PC-3 (cell line): ENCODE measurements at places on chromosomes 12 and 14.

DNA sequence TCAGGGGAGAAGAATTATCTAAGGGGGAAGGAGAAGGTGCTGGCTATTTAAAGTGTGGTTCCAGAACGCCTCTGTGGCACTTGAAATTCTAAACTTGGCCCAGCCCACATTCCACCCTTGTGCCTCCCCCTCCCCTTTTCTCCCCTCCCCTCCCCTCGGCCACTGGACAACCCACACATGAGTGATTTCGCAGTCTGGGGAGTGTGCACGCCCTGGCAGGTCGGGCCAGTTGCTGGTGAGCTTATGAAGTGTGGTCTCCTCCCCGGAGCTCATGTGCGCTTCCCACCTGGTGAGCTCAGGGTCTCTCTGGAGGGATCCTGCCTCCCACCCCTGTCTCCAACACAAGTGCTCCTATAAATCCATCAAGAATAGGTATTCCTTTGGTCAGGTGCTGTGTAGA, at the start of gene SLC6A13:
TSS of gene SLC6A13 (minus strand) at position 20 of the 400 bp plus-strand sequence. CDS start 2,784 bp downstream, outside the sequence.
- no peak for DNase-seq

- no peak for DNase-seq
Observed at GRCh38 chr12:128322341-128322740, 55.4 kb downstream of the TMEM132C start.

- DNase-seq = no peak
Observed at GRCh38 chr12:80469681-80470080, 25.6 kb downstream of the PTPRQ start.

- peak; percentile 10 for DNase-seq
Observed at GRCh38 chr12:66514581-66514980, 164.3 kb downstream of the GRIP1 start.
